ENCODE measurements at places on chromosomes 7 and 10. TPM values are rescaled to one million over a fixed set of nuclear protein-coding genes. Genes with fewer than 3 reads are reported as not detected.

GRCh38 chr7:133155146-133155545 lies 73.3 kb upstream of the CHCHD3 start:
- H3K4me3 ChIP-seq, result no peak overlapping the region
- peaks cover 6% of the 10 kb centered on the region for H3K27me3 ChIP-seq
- H3K36me3 ChIP-seq, result no peaks in the 10 kb centered on the region
- H3K27ac ChIP-seq, result no peak overlapping the region
- H3K4me1 ChIP-seq, result no peaks in the 10 kb centered on the region
- no peak for DNase-seq

GRCh38 chr7:76304888-76305375 lies 2.5 kb downstream of the HSPB1 start:
- no peak for DNase-seq
- peaks cover 2% of the 10 kb centered on the region for H3K36me3 ChIP-seq
- peaks cover 14% of the 10 kb centered on the region for H3K4me1 ChIP-seq
- peaks cover 18% of the 10 kb centered on the region for H3K27me3 ChIP-seq
- H3K4me3 ChIP-seq, result no peak overlapping the region
- H3K27ac ChIP-seq, result no peak overlapping the region

GRCh38 chr10:117408436-117409384 lies 33.5 kb upstream of the PDZD8 start:
- H3K36me3 ChIP-seq, result no peaks in the 10 kb centered on the region
- H3K4me1 ChIP-seq, result no peaks in the 10 kb centered on the region
- H3K27ac ChIP-seq, result no peak overlapping the region
- peaks cover 17% of the 10 kb centered on the region for H3K27me3 ChIP-seq
- no peak overlapping the region for H3K4me3 ChIP-seq

- peaks cover 2% of the 10 kb centered on the region for H3K27me3 ChIP-seq
- H3K4me1 ChIP-seq, result no peaks in the 10 kb centered on the region
- DNase-seq, result no peak
- H3K4me3 ChIP-seq, result no peak overlapping the region
These were observed 126.4 kb upstream of the CCDC6 start for GRCh38 chr10:60032723-60033122.

GRCh38 chr7:111290419-111290818 lies 199.5 kb downstream of the LRRN3 start:
- peaks cover 3% of the 10 kb centered on the region for H3K36me3 ChIP-seq
- DNase-seq, result no peak
- H3K27ac ChIP-seq, result no peak overlapping the region
- no peak overlapping the region for H3K4me3 ChIP-seq
- H3K27me3 ChIP-seq, result no peaks in the 10 kb centered on the region

DNA sequence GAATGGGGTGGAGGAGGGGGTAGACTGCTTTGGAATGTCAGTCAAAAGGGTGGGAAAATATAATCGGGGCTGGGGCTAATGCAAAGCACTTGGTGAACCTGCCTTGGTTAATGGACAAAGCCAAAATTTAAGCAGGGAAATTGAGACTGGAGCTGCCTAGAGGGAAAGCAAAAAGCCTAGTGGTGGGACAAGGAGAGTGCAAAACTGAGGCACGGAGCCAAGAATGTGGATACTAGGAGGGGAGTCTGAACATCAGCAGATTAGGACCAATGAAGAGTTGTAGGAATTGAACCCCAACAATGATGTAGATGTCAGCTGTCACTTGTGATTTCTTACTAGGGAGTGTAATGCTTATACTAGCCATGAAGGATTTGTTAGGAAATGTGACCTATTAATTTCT lies 195.9 kb downstream of the MDFIC start:
- peaks cover 5% of the 10 kb centered on the region for H3K27me3 ChIP-seq
- H3K36me3 ChIP-seq, result no peaks in the 10 kb centered on the region
- H3K4me3 ChIP-seq, result no peak overlapping the region
- H3K27ac ChIP-seq, result no peak overlapping the region
- H3K4me1 ChIP-seq, result no peaks in the 10 kb centered on the region

DNA sequence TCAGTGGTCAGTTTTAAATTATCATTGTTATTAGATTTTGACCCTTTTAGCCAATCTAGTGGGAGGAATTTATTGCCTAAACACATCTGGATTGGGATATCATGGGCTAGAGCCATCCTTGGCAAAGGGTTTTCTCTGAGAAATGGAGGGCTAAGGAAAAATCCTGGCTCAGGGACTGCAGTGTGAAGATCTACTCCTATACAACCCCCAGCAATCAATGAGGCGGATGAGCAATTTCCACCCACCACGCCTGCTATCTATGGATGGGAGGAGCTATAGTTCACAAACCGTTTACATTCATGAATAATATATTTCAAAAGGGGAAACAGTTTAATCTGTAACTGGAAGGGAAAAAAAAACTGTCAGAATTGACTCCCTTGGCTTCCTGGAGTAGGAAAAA lies 2.7 kb downstream of the CAV1 start:
- no peak overlapping the region for H3K4me3 ChIP-seq
- H3K27ac ChIP-seq, result no peak overlapping the region
- H3K36me3 ChIP-seq, result no peaks in the 10 kb centered on the region
- peaks cover 72% of the 10 kb centered on the region for H3K27me3 ChIP-seq

- no peak overlapping the region for H3K27ac ChIP-seq
- no peak overlapping the region for H3K4me3 ChIP-seq
- H3K4me1 ChIP-seq, result no peaks in the 10 kb centered on the region
- no peaks in the 10 kb centered on the region for H3K27me3 ChIP-seq
- peaks cover 7% of the 10 kb centered on the region for H3K36me3 ChIP-seq
- no peak for DNase-seq
These were observed 135.6 kb downstream of the ATE1 start for GRCh38 chr10:121792198-121792597.

GRCh38 chr10:86261941-86262687 lies 104.5 kb downstream of the GRID1 start:
- no peak overlapping the region for H3K4me3 ChIP-seq
- peaks cover 2% of the 10 kb centered on the region for H3K4me1 ChIP-seq
- peaks cover 21% of the 10 kb centered on the region for H3K27me3 ChIP-seq

- no peak overlapping the region for H3K4me3 ChIP-seq
- no peaks in the 10 kb centered on the region for H3K27me3 ChIP-seq
- H3K27ac ChIP-seq, result no peak overlapping the region
These were observed 59.3 kb upstream of the VWC2 start for GRCh38 chr7:49714182-49714581.

- H3K4me1 ChIP-seq, result no peaks in the 10 kb centered on the region
- no peaks in the 10 kb centered on the region for H3K36me3 ChIP-seq
- H3K4me3 ChIP-seq, result no peak overlapping the region
- no peak for DNase-seq
- H3K27ac ChIP-seq, result no peak overlapping the region
- H3K27me3 ChIP-seq, result no peaks in the 10 kb centered on the region
These were observed 545.3 kb downstream of the CNTNAP2 start for GRCh38 chr7:146661929-146662328.

DNA sequence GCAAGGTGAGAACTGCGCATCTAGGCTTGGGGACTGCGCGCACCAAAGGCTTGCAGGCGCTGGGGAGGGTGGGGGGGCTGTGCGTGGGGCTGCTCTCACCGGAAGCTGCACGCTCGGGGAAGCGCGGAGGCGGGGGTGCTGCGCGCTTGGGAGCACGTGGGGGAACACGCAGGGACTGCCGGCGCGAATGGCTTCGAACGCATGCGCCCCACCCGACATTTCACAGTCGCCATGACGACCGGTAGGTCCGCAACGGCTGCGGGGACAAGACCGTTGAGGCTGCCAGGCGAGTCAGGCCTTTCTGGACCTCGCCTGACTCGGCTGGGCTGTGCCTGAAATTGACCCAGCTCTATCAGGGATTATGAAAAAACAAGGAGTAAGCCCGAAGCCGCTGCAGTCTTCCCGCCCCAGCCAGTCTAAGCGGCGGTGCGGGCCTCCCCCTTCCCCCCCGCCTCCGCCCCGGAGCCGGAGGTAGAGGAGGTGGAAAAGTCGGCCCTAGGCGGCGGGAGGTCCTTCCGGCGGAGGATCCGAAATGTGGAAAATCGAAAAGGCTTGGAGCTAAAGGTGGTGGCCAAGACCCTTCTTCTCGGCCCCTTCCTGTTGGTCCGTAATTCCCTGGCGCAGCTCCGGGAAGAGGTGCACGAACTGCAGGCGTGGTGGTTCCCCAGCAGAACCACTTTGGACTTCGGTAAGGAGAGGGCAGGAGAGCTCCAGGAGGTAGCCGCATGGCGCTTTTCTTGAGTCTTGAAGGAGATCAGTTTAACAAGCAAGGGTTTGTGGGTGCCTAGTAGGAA lies 34.9 kb upstream of the STEAP1 start:
- peaks cover 6% of the 10 kb centered on the region for H3K4me1 ChIP-seq
- peak; percentile 39 for DNase-seq
- peaks cover 31% of the 10 kb centered on the region for H3K27me3 ChIP-seq
- no peaks in the 10 kb centered on the region for H3K36me3 ChIP-seq
- H3K27ac ChIP-seq, result no peak overlapping the region

DNA sequence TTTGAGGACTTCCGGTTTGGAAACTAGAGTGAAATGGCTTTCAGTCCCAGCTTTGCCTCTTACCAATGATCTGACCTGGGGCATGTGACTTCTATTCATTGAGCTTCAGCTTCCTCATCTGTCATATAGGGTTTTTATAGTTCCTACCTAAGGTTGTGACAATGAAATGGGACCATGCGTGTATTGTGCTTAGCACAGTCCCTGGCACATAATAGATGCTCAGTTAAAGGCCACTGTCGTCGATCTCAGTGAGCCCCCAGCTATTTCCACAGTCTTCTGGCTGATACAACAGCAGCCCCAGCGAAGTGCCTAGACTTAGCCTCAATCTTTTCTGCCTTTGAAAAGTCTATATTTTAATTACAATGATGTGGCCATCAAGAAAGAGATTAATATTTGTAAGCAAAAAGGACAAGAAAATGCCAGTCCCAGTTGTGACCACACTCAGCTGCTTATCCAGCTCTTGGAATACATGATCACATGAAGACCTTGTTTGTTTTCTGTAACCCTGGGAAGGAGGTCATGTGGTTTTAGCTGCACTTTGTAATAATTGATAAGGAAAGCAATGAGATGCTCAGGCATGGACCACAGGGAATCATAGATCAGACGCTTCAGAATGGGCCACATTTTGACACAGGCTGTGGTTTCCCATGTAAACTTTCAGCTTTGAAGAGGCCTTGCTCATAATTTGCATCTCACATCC lies 44.6 kb downstream of the VWA2 start:
- no peaks in the 10 kb centered on the region for H3K36me3 ChIP-seq
- H3K27ac ChIP-seq, result no peak overlapping the region
- DNase-seq, result no peak
- no peaks in the 10 kb centered on the region for H3K27me3 ChIP-seq
- no peak overlapping the region for H3K4me3 ChIP-seq

GRCh38 chr10:122567056-122567660 lies 6.6 kb downstream of the DMBT1 start:
- H3K4me1 ChIP-seq, result peaks cover 6% of the 10 kb centered on the region
- no peak overlapping the region for H3K27ac ChIP-seq
- peak; percentile 53 for DNase-seq
- no peak overlapping the region for H3K4me3 ChIP-seq
- H3K36me3 ChIP-seq, result no peaks in the 10 kb centered on the region

- peaks cover 1% of the 10 kb centered on the region for H3K36me3 ChIP-seq
- H3K27me3 ChIP-seq, result peaks cover 3% of the 10 kb centered on the region
- no peak overlapping the region for H3K4me3 ChIP-seq
- H3K4me1 ChIP-seq, result no peaks in the 10 kb centered on the region
These were observed 1.0 kb downstream of the AKR1C8 start for GRCh38 chr10:5183923-5184322.

DNA sequence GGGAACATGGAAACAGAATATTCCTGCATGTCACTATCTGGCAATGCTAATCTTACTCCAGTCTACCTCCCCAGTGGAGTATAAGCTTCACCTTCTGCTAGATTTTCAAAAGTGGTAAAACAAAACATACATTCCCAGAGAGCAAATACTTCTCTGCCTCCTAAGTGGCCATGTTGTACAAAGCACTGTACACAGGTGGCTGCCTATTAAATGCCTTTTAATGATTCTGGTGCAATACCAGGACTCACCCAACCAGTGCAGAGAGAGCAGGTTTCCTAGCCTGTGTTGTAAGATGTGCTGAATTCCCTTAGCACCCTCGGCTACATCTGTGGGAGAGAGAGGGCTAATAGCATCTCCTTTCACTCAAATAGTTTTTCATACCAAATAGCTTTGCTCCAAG lies 684.3 kb upstream of the NRP1 start:
- no peaks in the 10 kb centered on the region for H3K4me1 ChIP-seq
- no peaks in the 10 kb centered on the region for H3K27me3 ChIP-seq
- no peak for DNase-seq

GRCh38 chr7:73343671-73344380 lies 15.9 kb downstream of the FKBP6 start:
- H3K27ac ChIP-seq, result no peak overlapping the region
- DNase-seq, result no peak
- H3K4me1 ChIP-seq, result peaks cover 1% of the 10 kb centered on the region
- no peak overlapping the region for H3K4me3 ChIP-seq
- H3K27me3 ChIP-seq, result peaks cover 2% of the 10 kb centered on the region

GRCh38 chr10:110344622-110345021 lies 39.9 kb upstream of the SMNDC1 start:
- DNase-seq, result no peak
- H3K4me1 ChIP-seq, result peaks cover 10% of the 10 kb centered on the region
- H3K27me3 ChIP-seq, result peaks cover 34% of the 10 kb centered on the region
- H3K36me3 ChIP-seq, result no peaks in the 10 kb centered on the region
- H3K27ac ChIP-seq, result no peak overlapping the region

- H3K27me3 ChIP-seq, result no peaks in the 10 kb centered on the region
- H3K4me1 ChIP-seq, result no peaks in the 10 kb centered on the region
- H3K4me3 ChIP-seq, result no peak overlapping the region
- no peaks in the 10 kb centered on the region for H3K36me3 ChIP-seq
- no peak overlapping the region for H3K27ac ChIP-seq
These were observed 535.2 kb downstream of the PHTF2 start for GRCh38 chr7:78333530-78334425.

- H3K36me3 ChIP-seq, result no peaks in the 10 kb centered on the region
- DNase-seq, result no peak
- H3K4me1 ChIP-seq, result no peaks in the 10 kb centered on the region
- no peak overlapping the region for H3K4me3 ChIP-seq
These were observed 174.9 kb downstream of the LRMDA start for GRCh38 chr10:75606203-75606779.

DNA sequence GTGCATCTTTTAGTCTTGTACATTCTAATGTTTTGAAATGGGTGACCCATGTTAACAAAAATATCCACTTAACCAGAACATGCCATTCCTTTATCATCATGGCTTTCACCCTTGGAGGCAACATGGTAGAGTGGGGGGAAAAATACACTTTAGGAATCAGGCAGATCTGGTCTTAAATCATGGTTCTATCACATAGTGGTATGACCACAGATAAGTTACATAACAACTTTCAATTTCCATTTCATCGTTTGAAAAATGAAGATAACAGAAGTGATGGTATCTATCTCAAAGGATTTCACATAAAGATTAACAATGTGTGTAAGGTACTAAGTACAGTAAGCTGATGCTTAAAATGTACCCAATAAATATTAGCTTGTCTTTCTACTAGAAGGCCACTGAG lies 19.0 kb downstream of the TMEM168 start:
- no peak overlapping the region for H3K27ac ChIP-seq
- H3K4me3 ChIP-seq, result no peak overlapping the region
- no peak for DNase-seq
- H3K4me1 ChIP-seq, result no peaks in the 10 kb centered on the region
- no peaks in the 10 kb centered on the region for H3K27me3 ChIP-seq
- peaks cover 4% of the 10 kb centered on the region for H3K36me3 ChIP-seq

Gene DCLRE1C
- 47.7 TPM for total RNA-seq

Gene SEMA4G
- 1.2 TPM for total RNA-seq

Gene FOXP2
- total RNA-seq, result not detected

Gene LRRC4
- 0.11 TPM for total RNA-seq

Gene LDB3
- not detected for total RNA-seq

Gene ANKRD22
- not detected for total RNA-seq

Gene NRAP
- total RNA-seq, result not detected

Gene CDH23
- 3.7 TPM for total RNA-seq

Gene PPP2R2D
- 39.9 TPM for total RNA-seq

Gene ZNF212
- 15.5 TPM for total RNA-seq

Gene RBM28
- total RNA-seq, result 42.0 TPM

Gene PCDH15
- total RNA-seq, result not detected

All from activated naive CD8-positive, alpha-beta T cell treated with anti-CD3 and anti-CD28 coated beads, Interleukin-2, amount 10 ng/mL, durations not matched to agents 7 days and 5 days (primary cell).